NCI-H1930 (cell line): ENCODE measurements at places on chromosomes 1 and 21.

DNA sequence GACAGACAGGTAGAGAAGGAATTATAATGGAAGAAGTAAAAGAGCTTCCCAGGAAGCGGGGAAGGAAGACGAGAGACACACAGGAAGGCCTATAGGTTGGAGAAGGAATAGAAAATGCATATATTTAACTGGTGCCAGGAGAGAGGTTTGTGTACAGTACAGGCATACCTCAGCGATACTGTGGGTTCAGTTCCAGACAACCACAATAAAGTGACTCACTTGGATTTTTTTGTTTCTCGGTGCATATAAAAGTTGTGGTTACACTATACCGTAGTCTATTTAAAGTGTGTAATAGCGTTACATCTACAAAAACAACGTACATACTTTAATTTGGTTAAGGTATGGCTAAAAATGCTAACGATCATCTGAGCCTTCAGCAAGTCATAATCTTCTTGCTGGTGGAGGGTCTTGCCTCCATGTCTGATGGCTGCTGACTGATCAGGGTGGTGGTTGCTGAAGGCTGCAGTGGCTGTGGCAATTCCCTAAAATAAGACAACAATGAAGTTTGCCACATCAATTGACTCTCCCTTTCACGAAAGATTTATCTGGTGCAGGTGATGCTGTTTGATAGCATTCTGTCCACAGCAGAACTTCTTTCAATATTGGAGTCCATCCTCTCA lies 16.0 kb downstream of the YARS1 start:
- no peak for DNase-seq

DNA sequence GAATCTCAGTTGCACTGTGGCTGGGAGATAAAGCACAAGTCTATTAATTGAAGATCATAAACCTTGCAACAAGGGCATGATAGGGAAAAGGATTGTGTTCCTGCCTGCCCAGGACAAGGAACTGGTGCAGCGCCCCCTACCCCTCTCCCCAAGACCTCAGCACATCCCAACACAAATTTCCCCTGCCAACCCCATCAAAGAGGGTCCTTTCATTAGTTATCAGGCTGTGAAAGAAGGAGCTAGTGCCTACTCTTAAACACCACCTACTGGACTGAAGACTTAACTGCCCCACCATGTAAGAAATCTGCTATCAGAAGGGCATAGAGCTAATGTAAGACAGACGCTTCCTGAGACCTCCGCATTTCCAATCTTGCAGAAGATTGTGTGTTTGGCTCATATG lies 372.6 kb downstream of the AGBL4 start:
- DNase-seq: no peak

- DNase-seq: no peak
Measured at GRCh38 chr1:214146523-214146922, 134.4 kb upstream of the SMYD2 start.

DNA sequence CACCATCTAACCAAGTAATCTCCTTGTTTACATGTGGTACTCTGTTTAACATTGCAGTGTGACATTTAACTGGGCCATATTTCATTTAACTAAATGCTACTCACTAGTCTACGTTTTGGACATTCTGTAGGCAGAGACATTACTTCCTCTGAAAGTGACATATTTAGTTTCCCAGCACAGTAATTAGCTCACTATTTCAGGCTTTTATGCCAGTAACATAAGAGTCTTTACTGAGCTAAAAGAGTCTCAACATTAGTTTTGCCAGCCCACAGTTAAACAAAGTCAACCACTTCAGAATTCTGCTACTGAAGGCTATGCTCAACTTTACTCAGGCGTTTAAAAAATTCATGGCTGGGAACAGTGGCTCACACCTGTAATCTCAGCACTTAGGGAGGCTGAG lies 2.6 kb upstream of the TNFRSF9 start:
- DNase-seq: no peak

DNA sequence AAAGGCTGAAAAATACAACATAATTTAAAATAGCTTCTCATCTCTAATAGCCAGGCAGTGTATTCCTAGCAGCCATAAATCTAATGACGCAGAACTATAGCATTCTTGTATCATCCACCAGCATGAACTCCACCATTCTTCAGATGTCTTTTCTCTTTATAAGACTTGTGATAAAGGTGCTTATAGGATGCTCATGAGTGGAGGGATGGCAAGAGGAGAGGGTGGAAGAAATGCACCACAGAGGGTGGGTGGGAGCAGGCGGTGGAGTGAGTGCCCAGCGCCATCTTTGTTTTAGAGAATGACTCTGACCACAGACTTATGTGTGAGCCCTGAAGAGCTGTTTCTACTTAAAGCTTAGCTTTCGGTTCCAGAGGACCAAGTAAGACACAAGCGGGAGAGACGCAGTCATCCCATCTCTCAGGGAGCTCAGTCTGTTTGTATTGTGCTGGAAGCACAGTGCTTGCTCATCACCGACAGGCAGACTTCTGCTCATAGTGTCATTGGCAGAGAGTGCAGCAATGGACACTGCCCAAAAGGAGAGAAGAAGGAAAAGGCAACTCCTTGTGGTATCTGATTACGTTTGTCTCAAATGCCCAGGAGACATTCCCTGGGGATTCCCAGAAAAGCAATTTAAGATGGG lies 65.6 kb downstream of the KCNJ15 start:
- no peak for DNase-seq

GRCh38 chr1:11566042-11566850 lies 87.3 kb downstream of the DISP3 start:
- DNase-seq: no peak

- DNase-seq: no peak
Measured at GRCh38 chr21:33419538-33420123, 16.4 kb downstream of the IFNGR2 start.
